ENCODE measurements at places on chromosomes 5 and 9.

- DNase-seq: no peak
Observed at GRCh38 chr5:68911840-68912690, 181.7 kb upstream of the SLC30A5 start.

GRCh38 chr5:172147857-172148256 is 40.2 kb downstream of the STK10 start:
- no peak for DNase-seq

DNA sequence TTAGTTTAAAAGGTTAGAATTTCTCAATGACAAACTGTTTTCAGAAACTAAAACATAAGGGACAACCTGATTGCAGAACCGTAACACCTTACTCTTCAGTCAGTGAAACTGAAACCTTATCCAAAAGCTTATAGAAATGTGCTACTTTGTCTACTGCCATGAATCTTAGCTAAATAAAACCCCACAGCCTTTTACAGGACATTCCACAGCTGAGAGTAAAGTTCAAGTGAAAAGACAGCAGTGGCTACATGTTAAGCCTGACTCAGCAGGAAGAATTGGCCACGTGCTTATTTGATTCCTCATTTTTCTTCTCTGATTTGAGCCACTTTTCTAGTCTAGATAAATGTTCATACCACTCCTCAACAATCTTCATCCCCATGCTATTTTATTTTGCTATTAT is 278.7 kb upstream of the ISL1 start:
- no peak for DNase-seq

DNA sequence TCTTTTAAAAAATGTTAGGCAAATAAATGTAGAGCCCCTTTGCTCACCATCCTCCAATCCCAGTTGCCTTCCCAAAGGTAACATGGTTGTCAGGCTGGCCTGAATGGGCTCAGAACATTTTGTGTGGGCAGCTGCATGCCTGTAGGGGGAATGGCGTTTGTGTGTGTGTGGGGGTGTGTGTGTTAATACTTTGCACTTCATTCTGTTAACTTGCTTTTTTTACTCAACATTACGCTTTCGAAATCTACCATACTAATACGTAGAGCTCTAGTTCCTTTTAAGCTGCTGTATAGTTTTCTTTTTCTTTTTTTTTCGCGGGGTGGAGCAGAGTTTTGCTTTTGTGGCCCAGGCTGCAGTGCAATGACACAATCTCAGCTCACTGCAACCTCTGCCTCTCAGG is 14.0 kb downstream of the MYOZ3 start:
- no peak for DNase-seq

GRCh38 chr9:136645903-136646754 is 16.6 kb upstream of the EGFL7 start:
- DNase-seq: no peak

DNA sequence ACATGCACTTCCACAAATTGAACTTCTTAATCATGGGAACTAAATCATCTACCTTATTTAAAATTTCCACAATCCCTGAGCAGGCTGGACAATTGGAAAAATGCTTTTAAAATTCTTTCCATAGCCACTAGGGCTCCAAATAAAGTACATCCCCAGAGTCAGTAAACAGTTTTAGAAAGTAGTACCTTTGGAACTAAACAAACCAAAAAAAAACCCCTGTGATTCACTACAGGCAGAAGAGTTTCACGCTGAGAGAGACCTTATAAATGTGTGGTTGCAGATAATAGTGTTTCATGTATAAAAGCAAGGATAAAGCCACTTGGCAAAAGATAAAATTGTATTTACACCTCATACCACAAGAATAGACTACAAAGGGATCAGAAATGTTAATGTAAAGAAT is 11.8 kb upstream of the HMGCR start:
- DNase-seq: no peak

- DNase-seq: no peak
Observed at GRCh38 chr5:112004867-112005622, 248.1 kb upstream of the NREP start.

- no peak for DNase-seq
Observed at GRCh38 chr5:91329283-91329682, 53.8 kb downstream of the ARRDC3 start.

DNA sequence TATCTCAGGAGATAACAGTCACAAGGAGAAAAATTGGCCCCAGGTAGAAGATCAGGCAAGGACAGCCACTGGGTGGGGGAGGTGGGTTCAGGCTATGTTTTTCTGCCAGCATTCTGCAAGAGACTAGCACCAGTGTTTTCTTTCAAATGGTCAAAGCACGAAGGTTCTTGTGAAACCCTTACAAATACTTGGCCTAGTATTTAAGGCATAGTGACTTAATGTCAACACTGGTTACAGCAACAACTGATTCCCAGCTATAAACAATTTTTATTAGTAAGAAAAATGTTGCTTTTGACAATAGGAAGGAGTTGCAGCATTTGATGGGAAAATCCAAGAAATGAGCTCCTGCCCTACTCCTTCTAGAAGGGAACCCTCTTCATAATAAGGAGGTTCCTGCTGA is 349.6 kb downstream of the SLIT3 start:
- DNase-seq: no peak

Data from mesendoderm (in vitro differentiated cells).